ENCODE measurements at places on chromosomes 5 and 9.

GRCh38 chr9:13607481-13608441 is 328.3 kb upstream of the MPDZ start:
- DNase-seq, result no peak

DNA sequence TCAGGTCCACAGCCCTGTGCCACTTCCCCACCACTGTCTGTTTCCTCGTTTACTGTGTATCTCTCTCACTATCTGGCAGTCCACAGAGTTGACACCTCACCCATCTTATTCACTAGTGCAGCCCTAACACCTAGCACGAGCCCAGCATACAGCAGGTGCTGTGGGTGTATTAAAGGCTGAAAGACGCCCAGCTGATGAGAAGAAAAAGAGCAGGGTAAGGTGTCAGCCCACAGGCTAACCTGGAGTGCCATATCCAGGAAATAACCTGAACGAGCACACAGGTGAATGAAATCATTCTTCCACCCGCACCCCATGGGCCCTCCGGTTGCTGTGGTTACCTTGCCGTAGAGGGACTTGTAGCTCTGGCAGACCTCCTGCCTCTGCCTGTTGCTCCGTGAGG is 18.6 kb downstream of the ANXA6 start:
- no peak for DNase-seq

DNA sequence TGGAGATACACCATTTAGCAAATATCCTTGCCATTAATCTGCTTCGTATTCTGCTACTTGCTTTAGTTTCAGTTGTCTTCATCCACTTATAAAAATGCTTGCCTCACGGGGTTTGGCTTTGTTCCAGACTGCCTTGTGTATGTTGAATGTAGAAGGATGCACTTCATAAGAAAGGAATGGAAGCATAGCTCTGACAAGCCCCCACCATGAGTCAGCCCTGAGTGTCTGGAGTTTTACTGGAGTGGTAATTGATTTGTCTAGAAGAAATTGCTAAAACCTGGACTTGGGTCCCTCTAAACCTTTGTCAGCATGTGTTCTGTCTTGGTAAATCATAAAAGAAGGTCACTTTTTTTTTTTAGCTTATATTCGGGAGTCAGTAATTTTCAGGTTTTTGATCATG is 4.6 kb downstream of the TEX48 start:
- DNase-seq, result no peak

GRCh38 chr9:72726947-72727346 is 205.5 kb downstream of the TMC1 start:
- DNase-seq, result no peak

GRCh38 chr9:113632776-113633590 is 169.5 kb downstream of the RGS3 start:
- no peak for DNase-seq

- no peak for DNase-seq
These were observed 26.2 kb downstream of the SHB start for GRCh38 chr9:38042626-38043357.

DNA sequence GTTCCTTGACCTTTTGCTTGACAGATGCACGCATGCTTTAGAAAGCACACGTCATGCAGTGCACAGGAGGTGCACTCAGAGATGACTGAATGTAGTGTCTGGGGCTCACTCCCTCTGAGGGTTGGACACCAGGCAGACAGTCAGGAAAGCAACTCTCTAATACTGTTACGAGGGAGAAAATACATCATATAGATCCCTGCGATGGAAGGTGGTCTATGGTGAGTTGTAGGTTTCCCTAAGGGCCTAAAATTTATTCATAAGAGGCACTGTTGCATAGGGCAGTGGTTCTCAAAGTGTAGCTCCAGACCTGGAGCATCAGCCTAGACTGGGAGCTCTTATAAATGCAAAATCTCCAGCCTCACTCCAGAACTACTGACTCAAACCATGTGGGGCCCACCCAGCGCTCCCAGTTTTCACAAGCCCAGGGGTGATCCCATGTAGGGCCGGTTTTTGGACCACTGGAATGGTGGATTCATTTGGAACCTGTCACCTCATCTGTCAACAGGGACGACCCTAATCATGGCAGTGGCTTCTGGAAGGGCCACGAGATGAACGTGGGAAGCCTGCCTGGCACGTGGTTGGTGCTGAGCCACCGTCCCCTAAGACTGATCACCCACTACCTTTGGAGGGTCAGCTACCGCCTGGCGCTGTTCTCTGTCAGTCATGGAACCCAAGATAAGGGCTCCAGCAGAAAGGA is 16.8 kb upstream of the PHF19 start:
- no peak for DNase-seq

DNA sequence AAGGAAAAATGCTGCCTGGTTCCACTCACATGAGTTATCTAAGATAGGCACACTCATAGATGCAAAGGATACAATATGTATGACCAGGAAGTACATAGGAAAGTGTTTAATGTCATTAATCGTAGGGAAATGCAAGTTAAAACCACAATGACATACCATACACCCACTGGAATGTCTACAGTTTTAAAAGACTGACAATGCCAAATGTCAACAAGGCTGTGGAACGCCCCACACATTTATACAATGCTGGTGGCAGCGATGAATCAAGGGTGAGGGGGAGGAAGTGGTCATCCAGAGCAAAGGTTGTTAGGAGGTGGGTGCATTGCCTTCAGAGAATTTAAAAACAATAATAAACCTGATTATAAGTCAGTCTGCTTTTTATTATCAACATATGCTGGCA is 437.8 kb downstream of the ARHGEF28 start:
- no peak for DNase-seq

GRCh38 chr5:14286574-14287421 is 143.7 kb downstream of the TRIO start:
- peak; percentile 44 for DNase-seq

DNA sequence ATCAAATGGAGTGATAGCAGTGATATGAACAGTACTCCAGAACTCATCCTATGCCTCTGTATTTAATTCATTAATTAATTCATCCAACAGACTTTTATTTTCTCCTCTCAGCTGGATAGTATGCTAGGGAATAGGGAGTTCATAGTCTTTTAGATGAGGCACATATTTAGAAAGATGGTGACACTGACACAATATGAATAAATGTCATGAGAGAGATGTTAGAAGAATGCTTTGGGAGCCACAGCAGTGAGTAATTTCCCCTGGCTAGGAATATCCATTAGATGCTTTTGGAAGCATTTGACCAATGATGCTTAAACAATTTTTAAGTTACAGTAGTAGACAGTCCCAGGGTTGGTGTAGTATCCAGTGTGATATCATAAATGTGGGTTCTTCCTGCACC is 428.7 kb upstream of the SGCD start:
- no peak for DNase-seq

- DNase-seq, result no peak
These were observed 123.9 kb upstream of the PUM3 start for GRCh38 chr9:2967766-2968165.

DNA sequence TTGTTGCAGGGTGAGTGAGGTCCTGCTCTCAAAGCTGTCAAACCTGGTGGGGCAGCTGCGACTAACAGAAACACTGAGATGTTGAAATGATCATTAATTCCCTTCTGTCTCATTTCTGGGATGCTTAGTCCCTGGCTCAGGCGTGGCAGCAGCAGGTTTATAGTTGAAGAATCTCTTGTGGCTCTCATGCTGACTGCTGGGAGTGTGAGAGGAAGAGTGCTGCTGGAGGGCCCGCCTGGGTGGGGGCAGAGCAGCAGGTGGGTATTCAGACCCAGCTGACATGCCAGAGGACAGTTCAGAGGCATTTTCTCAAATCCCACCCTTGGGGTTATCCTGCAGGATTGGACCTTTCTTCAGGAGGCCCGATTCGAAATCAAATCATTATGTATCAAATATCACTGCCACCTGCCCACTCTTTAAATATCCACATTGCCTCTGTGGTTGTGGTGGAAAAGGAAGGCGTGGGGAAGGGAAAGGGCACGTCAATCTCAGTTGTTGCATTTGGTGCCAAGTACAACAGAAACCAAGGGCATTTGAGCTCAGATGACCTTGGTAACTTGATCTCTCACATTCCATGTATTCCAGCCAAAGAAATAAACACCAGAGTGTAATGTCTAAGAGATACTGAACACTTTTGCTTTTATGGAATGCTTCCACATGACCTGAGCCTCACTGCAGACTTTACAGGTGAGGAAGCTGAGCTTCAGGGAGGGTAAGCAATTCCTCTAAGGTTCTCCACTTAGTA is 224.3 kb downstream of the AOPEP start:
- no peak for DNase-seq

GRCh38 chr9:117677572-117677971 is 26.6 kb upstream of the TLR4 start:
- DNase-seq, result no peak

DNA sequence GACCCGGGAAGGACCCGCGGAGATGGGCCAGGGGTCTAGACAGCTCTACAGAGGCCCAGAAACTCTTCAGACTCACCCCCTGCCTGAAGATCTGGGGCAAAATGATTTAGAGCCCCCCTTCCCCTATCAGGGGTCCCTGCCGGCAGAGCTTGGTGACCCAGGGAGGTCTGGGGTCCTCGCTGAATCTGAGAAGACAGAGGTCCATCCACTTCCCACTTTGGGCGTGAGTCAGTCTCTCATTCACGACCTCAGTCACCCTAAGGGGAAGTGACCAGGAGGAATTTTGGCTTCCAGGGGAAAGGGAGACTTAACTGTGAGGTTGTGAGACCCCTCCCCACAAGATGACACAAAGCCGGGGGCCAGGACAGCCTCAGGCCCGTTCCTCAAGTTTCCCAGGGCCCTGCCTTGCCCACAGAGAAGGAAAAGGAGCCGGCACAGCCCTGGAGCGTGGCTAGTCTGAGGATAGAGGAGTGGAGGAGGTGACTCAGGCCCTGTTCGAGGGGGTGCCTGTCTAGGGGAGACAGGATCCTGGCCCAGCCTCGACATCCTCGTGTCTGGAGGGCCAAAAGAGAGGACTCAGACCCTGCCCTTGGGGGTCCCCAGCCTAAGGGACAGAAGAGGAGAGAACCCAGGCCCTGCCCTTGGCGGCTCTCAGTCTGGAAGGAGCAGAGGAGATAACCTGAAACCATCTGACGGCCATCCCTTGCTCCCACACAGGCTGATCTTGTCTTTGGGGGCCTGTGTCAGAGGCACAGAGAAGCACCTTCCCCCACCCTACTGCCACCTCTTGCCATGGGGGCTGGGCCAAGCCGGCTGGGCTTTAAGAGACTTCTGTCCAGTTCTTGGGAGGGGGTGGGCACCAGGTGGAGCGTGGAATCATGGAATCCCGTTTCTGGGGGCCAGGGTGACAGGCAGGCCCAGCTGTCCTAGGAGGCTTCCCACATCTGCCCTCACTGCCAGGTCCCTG is 889 bp downstream of the PDLIM4 start:
- no peak for DNase-seq

GRCh38 chr9:121395558-121395957 is 25.5 kb upstream of the STOM start:
- no peak for DNase-seq

DNA sequence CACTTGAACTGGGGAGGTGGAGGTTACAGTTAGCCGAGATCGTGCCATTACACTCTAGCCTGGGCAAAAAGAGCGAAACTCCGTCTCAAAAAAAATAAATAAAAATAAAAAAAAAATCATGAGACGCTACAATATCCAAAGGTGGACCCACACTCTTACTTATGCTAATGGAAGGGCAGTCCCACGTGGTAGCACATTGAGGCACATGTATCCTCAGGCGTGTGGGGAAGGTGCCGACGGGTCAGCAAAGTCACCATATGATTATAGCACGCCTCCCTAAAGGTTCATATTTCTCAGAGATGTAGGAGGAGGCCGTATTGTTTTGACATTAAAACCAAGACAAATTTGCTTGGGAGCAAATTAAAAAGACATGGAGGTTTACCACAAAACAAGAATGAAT is 201.6 kb downstream of the LRRC70 start:
- DNase-seq, result no peak

DNA sequence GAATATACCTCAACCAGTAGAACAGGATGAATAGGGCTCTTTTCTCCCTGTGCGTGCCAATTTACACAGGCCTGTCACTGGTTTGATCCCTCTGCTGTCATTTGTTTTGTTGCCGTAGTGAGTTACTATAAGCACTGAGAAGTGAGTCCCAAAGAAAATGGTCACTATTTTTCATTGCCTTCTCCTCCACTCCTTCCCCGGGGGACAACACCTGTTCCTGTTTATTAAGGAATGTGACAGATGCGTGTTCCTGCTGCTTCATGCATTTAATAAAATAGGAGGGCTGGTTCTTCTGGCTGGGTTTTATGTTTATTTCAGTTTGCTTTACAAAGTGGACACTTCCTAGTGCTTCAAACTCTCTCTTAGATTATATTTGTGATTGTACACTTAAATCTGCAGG is 6.4 kb downstream of the THBS4 start:
- DNase-seq, result no peak

GRCh38 chr9:137759117-137759516 is 118.5 kb upstream of the CACNA1B start:
- peak; percentile 63 for DNase-seq

DNA sequence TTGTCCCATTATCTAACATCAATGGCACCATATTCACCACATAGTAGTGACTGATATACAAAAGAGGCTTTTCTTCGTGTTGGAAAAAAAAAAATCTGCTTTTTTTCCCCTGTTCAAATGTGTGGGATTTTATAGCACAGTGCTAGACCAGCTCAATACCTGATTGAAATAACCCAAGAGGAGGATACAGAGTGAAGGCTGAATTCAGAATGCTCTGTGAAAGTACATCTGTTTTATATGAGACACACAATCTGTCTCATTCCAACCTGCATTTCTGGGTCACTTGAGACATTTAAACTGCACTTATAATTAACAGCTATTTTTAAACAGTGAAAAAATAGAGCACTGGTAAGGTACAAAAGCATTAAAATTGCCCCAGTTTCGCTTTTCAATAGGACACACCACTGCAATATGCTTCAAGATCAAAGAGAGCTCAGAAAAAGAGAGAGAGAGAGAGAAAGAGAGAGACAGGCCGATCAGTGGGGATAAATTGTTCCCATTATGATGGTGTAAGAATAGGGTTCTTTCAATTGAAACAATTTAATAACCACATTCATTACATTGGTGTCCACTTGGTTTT is 179.3 kb downstream of the NR2F1-AS1 start:
- no peak for DNase-seq

DNA sequence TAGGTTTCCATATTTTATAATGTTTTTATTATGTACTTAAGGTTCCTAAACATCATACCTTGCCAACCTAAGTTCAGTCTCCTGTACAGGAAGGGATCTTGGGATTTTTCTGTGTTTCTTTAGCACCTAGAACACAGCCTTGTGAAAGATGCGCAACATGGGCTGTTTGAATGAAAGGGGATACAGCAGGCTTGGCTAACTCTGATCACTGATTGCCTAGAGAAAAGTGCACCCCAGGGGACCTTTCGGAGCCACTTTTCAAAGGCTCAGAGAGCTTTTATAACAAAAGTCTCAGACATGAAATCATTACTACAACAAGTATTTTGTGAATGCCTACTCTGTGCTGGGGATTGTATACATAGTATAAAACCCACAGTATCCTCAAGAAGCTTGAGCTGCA is 261.6 kb downstream of the BNC2 start:
- DNase-seq, result no peak

DNA sequence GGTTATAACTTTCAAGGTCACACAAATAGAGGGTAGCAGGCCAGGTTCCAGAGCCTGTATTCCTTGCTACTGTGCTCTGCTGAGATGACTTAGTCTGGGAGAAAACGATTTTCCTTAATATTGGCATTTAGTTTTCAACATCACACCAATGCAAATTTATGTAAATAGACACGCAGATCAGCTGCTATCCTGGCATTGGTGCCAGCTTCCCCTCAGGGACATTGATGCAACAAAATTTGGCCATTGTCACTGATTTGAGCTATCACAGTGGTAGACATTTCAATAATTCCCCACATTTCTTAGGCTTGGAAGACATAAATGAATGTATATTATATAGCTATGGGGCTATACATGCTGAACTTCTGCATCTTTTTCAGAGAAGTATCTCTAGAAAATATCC is 71.6 kb upstream of the ASTN2 start:
- DNase-seq, result no peak

GRCh38 chr9:6645355-6646292 is at the start of gene GLDC:
Gene GLDC, minus strand, starts transcription at chr9:6645729. Its CDS starts 230 bp downstream, at chr9:6645499.
- peak; percentile 91 for DNase-seq
